ENCODE measurements at places on chromosomes 16 and 17.

GRCh38 chr17:41064301-41064700 lies 1.4 kb downstream of the KRTAP2-4 start:
- DNase-seq = no peak

DNA sequence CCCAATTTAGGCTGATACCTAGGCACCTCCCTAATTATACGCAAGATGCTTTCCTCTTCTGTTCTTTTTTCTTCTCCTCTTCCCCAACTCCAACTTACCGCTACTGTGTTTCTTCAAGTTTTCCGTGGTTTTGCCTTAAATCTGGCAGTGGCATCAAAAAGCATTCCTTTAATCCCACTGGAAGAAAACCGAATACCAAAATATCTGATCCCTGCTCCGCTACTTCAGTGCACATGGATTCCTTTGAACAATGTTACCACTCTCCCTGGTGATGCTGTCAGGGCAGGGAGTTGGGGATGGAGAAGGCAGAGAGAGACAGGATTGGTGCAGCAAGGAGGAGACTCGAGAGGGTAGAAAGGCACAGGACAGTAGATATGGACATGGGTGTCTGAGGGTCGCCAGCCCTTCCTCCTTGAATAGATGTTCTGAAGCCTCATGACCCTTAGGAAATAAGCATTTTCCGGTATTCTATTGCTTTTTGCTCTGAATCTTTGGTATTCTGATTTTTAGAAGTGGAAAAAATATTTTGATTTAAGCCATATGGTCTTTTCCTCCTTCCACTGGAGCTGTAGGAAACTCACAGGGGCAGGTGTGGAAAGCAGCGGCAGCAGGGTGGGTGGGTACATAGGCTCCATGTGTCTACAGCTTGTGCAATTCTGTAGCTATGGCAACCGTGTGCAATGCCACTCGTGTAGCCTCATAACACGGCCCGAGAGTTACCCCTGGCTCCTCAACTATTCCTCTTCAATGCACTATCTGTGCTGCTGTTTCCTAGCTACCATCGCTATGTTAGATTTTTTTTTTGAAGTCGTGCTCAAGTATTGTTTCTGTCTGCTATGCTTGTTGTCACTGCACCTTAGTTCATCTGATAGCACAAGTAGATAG lies 32.3 kb upstream of the TANC2 start:
- no peak for DNase-seq

DNA sequence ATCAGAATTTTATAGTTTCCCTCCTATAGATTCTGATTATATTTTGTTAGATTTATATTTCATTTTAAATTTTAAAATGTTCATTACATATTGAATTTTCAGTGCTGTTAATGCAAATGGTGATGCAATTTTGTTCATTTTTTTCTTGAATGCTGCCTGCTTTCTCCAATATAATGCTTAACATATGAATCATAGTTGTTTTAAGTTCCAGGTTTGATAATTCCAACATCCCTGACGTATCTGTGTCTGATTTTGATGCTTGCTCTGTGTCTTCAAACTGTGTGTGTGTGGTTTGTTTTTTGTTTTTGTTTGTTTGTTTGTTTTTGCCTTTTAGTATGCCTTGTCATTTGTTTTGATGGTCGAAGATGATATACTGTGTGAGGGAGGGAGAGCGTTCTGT lies 134.7 kb upstream of the ELAC2 start:
- DNase-seq = no peak

DNA sequence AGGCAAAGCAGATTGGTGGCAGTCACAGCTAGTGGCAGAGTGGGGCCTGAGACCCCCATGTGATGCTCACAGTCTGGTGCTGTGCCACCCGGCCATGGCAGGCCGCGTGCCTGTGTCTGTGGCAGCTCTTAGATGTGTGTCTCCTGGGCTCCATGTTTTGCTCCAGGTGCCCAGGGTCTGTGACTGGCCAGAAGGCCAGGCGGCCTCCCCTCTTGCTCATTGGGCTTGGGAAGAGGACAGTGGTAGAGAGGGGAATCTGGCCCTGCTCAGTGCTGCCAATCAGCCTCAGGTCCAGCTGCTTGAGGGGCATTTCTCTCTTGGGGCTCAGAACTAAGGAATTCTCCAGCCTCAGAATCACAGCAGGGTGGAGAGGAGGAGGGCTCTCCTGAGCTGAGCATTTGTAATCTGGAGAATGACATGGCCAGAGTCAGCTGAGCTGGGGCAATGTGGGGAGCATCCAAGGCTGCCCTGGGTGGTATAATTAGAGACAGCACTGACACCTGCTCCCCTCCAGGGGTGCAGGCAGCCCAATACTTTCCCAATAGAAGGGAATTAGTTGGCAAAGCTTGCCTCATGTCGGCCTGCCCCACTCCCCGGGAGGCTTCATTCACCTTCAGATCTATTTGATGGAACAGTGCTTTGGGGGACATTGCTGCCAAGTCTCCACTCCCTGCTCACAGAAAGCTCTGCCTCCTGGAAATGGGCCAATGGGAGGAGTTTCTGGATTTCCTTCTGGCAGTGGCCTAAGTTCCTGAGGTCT lies 2.7 kb upstream of the LASP1NB start:
- no peak for DNase-seq

DNA sequence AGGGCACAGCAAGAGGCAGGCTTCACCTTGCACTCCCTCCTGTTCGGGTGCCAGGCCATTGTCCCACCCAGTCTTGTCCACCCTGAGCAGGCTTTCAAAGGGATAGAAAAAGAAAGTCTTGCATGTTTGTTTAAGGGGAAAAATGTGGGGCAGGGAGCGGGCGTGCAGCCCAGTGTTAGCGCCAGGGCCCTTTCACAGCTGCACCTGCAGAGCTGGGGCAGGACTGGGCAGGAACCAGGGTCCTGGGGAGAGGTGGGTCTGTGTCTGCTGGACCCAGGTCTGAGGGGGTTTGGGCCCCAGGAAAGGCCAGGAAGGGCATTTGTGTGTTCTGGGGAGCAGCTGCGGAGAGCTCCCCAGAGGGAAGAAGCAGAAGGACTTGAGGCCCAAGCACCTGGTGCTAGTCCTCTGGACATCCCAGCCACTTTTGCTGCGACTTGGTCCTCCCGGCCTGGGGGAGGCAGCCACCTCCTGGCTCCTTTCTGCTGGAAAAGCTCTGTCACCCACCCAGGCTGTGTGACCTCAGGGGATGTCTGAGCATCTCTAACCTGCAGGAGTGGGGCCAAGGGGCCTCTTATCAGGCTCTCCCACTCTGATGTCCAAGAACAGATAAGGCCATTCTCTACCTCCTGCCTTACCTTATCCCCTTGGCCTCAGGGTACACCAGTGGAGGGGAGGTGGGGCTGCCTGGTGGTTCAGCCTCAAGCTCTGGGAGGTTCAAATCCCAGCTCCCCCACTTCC lies 44.7 kb downstream of the PSME3IP1 start:
- DNase-seq = no peak

- DNase-seq = no peak
Measured at GRCh38 chr17:17325228-17325627, 22.1 kb downstream of the NT5M start.

GRCh38 chr17:31511195-31511578 lies 119.7 kb downstream of the RAB11FIP4 start:
- DNase-seq = no peak

DNA sequence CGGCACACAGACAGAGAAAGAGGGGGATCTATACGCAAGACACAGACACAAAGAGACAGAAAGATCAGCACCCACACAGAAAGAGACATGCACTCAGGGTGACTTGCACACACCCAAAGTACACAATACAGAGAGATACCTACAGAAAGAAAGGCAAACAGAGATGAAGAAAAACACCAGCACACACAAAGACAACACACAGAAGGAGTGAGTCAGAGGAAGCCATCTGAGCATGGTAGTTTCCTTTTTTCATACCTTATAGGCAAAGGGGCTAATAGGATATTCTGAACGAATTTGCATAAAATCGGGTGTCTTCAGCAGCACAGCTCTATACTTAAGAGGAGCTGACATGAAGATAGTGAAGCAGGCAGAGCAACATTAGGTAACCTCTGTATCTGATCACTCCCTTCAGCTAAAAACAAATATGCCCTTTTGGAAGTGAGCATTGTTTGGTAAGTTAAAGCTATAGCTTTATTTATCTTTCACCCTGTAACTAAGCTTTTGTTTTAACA lies 198.6 kb downstream of the AATF start:
- peak; percentile 40 for DNase-seq

- peak; percentile 97 for DNase-seq
Measured at GRCh38 chr16:54080524-54081008, 206.0 kb downstream of the IRX3 start.

DNA sequence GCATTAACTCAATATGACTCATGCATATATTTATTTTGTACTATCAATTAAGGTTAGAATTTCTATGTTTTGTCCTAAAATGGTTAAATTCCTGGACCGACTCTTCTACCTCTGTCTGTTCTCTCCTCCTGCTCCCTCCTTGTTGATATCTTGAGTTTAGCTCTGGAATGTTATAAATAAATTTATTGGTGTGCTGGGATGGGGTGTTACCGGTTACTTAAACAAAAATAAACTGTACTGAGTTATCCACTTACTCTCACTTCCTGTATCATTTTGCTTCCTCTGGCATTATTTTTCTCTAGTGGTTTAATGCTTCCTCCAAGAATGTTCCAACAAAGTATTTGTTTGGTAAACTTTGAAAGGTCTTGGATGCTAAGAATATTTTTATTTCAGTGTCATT lies 120.1 kb downstream of the ABCA8 start:
- DNase-seq = no peak

DNA sequence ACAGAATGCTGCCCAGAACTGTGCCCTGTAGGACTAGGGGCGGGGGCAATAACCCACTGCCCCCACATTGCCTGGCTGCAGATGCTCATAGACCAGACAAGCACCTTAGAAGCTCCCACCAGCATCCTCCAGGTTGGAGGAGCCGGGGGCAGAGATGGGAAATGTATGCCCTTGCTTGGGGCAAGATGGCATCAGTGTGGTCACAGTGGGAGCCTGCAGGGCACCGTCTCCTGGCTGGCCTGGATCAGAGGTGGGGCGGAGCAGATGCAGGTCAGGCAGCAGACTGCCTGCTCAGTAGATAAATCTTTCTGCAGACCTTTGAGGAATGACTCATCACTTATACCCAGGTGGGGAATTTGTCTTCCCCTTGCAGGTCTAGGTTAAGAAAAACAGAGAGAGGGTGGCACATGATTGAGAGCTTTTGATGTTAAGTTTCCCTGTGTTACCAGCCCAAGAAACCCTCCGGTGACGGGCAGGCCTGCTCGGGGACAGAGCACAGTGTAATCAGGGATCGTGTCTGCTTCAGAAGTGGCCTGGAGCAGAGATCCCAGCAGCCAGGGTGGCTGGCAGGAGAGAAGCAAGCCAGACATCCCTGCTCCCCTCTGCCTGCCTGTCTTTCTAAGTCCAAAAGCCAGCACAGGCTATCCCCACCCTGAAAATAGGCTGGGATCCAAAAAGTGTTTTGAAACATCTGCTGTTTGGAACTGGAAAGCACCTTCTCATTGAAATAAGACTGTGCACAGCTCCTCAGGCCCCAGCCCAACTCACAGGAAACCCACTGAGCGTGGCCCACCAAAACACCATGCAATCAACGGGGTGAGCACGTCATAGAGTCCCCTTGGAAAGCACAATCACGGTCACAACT lies 50.7 kb upstream of the RPL38 start:
- DNase-seq = no peak

DNA sequence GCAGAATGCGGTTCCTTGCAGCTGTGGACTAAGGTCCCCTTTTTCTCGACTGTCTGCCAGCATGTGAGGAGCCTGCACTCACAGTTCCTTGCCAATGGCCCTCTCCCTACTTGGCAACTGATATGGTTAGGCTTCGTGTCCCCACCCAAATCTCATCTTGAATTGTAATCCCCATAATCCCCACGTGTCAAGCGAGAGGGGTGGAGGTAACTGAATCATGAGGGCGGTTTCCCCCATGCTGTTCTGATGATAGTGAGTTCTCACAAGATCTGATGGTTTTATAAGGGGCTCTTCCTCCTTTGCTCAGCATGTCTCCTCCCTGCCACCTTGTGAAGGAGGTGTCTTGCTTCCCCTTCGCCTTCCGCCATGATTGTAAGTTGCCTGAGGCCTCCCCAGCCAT lies 19.9 kb downstream of the CIAPIN1 start:
- no peak for DNase-seq

DNA sequence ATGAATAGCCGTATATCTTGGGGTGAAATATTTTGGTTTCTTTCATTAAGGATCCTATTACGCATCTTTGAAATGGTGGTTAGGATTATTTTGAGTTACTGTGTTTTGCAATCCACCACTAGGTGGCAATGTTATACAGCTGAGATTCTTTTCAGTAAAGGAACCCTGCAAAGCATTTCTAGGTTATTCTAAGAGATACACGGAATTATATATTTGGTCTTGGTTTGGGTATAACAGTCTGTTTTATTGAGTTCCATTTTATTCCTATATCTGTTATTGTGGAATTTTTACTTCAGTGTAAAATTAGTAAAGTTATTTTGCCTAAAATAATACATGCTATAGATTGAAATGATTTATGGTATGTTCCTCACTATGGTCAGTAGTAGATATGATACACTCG lies 62.9 kb upstream of the CPHXL start:
- DNase-seq = peak; percentile 25

GRCh38 chr17:7843536-7844291 lies 9.7 kb downstream of the KDM6B start:
- peak; percentile 87 for DNase-seq

GRCh38 chr16:10950393-10950792 lies 6.0 kb downstream of the CLEC16A start:
- no peak for DNase-seq

DNA sequence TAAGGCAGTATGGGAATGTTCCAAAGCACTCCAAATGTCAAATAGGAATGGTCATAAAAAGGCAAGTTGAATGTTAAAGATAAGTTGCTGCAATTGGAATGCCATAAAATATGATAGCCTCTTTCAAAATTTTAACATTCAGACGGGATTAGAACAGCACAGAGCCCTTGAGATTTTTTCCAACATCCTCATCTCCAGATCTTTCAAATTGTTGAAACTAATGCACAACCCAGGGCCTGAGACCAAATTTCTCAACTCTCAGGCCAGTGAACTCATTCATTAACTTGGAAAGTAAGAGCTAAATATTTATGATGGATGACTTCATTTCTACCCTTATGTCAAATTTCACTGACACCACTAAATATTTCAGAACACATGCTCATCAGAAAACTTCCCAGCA lies 346.5 kb upstream of the XYLT1 start:
- no peak for DNase-seq

GRCh38 chr16:54931120-54932014 lies 702 bp downstream of the IRX5 start:
- DNase-seq = no peak

Data from brain microvascular endothelial cell (primary cell).